Sigmoid colon (tissue), 7 donors: ENCODE measurements at places on chromosomes 6 and 20.

GRCh38 chr6:39440039-39440426, 117.5 kb upstream of the KCNK16 start:
- no peaks in the 10 kb centered on the region for H3K4me1 ChIP-seq
- H3K27me3 ChIP-seq = no peaks in the 10 kb centered on the region
- no peaks in the 10 kb centered on the region for H3K36me3 ChIP-seq
- no peak for DNase-seq
- H3K4me3 ChIP-seq = no peak overlapping the region

GRCh38 chr6:167825332-167826229, 1.1 kb upstream of the AFDN start:
- DNase-seq = peak; percentile 75
- H3K4me3 ChIP-seq = peak overlapping the region; percentile 78
- H3K4me1 ChIP-seq = peaks cover 19% of the 10 kb centered on the region
- peak overlapping the region; percentile 66 for H3K27ac ChIP-seq

DNA sequence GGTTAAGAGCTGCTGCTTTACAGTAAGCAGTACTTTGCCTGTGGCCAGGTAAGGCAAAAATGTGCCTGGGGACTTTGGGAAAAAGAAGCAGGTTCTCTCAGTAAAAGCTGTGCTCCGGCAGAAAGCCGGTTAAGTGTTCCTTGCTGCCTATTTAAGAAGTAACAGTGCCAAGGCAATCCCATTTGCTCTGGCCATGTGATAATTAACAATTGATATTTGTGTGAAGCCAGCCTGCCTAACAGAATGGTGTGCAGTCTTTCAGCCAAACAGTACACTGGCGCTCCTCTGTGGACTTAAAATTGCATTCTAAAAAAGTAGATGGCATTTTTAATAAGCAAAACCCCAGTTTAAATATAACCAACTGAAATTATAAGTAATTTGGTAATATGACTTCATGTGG, 430.3 kb downstream of the PLCB1 start:
- DNase-seq = no peak
- no peaks in the 10 kb centered on the region for H3K4me1 ChIP-seq
- H3K27ac ChIP-seq = no peak overlapping the region
- no peak overlapping the region for H3K4me3 ChIP-seq
- H3K27me3 ChIP-seq = no peaks in the 10 kb centered on the region
- no peaks in the 10 kb centered on the region for H3K36me3 ChIP-seq

GRCh38 chr6:12022953-12023388, 10.9 kb downstream of the HIVEP1 start:
- H3K36me3 ChIP-seq = peaks cover 4% of the 10 kb centered on the region
- DNase-seq = no peak
- H3K4me3 ChIP-seq = no peak overlapping the region
- no peaks in the 10 kb centered on the region for H3K27me3 ChIP-seq
- H3K27ac ChIP-seq = peak overlapping the region; percentile 6
- peaks cover 17% of the 10 kb centered on the region for H3K4me1 ChIP-seq

GRCh38 chr20:49353348-49353747, 75.5 kb upstream of the ZNFX1 start:
- H3K4me1 ChIP-seq = peaks cover 28% of the 10 kb centered on the region
- no peaks in the 10 kb centered on the region for H3K27me3 ChIP-seq
- H3K4me3 ChIP-seq = no peak overlapping the region
- no peaks in the 10 kb centered on the region for H3K36me3 ChIP-seq
- DNase-seq = no peak
- H3K27ac ChIP-seq = no peak overlapping the region

GRCh38 chr6:79111549-79111948, 33.5 kb upstream of the PHIP start:
- H3K27ac ChIP-seq = no peak overlapping the region
- no peaks in the 10 kb centered on the region for H3K27me3 ChIP-seq
- no peaks in the 10 kb centered on the region for H3K4me1 ChIP-seq
- no peak overlapping the region for H3K4me3 ChIP-seq
- H3K36me3 ChIP-seq = no peaks in the 10 kb centered on the region
- DNase-seq = no peak
